NK-92 treated with Interleukin-12 subunit alpha and Interleukin-12 subunit beta, amount 100 ng/mL, for 24 hours (cell line): ENCODE measurements at places on chromosomes 2 and 18.

GRCh38 chr2:170253721-170254230 lies 75.8 kb downstream of the MYO3B start:
- DNase-seq = no peak

- no peak for DNase-seq
These were observed 28.0 kb upstream of the MC2R start for GRCh38 chr18:13943338-13943737.

GRCh38 chr2:241769819-241770184 lies 6.8 kb upstream of the GAL3ST2 start:
- DNase-seq = no peak

- DNase-seq = no peak
These were observed 181.0 kb upstream of the CDH2 start for GRCh38 chr18:28357766-28358401.

GRCh38 chr2:39142904-39143605 lies 22.2 kb upstream of the SOS1 start:
- DNase-seq = no peak

- no peak for DNase-seq
These were observed 72.0 kb upstream of the TMEM178A start for GRCh38 chr2:39593439-39594393.

DNA sequence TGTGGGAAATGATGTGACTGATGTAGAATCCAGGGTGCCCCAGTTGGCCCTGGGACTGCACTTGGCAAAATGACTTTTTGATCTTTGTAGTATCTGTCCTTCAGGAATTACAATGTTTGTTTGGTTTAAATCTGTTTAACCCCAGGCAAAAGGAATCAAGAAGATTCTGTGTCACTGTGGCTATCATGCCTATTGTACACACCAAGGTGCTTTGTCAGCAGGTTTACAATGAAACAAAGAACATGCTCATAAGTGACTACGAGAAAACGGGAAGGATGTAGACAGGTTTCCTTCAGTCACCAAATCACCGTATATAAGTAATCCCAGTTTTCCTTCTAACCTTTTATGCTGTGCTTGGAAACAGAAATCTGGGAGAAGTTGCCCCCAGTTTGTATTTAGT lies 109.5 kb downstream of the RTN4 start:
- no peak for DNase-seq

DNA sequence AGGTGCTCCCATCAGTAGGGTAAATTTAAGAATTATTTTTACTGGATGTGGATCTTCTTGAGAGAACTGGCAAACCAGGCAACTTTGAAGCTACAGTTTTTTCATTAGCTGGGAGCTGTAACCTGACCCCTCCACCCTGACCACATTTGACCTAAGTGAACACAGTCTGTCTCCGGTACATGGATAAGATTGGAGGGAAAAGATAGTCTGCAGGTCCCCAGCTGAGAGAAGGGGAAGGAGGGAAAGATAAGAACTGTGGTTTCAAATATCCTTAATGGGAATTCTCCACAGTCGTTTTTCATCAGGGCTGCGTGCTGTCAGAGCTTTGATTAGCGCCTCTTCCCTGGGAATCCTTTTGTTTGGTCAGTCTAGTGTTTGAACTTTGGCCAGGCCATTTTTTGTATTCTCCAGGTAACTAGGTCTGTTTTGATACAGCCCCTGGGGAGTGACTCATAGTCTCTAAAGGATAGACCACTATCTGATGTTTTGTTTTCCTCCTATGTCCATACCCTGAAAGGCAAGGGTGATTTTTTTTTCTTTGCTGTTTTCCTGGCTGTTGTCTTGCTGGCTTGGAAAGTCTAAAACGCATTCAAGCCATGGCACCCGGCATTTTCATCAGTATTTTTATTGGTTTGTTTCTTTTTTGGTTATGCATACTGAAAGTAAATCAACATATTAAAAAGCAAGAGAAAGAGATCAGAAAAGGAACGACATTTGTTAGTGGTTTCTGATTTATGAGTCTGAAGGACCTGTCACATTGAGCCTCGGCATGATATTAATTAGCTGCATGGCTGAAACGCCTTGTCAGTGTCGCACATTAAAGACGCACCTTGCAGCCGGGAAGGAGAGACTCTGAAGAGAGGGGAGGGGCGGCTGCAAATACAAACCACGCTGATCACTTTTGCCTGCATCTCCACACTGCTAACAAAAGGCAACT lies 183.4 kb upstream of the FN1 start:
- DNase-seq = no peak

DNA sequence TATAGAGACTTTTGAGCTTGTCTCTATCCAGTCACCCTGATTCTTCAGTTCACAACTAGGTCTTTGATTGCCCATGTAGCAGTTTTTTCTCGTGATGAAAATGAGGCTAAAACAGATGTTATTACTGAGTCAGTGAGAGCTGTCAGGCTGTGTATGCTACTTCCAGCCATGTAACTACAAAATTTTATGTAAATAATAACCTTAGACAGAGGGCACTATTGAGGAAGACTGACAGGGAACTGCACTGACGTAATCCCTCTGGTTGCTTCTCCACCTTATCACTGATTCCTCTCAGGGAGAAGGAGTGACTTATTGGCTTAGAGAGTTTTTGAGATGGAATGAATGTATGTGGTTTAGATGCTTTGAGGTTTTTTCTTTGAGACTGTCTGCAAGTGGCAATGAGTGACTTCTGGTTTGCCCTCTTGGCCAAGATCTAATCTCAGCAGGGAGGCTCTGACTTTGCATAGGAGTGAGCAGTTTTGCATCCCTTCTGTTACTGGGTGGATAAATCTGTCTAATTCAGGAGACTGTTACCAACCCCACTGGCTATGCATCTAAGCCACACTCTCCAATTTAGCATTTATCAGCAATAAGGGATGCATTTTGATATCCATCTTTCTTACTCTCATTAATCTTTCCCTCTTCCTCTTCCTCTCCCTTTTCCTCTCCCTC lies 555.2 kb upstream of the FANCL start:
- no peak for DNase-seq

GRCh38 chr18:38074298-38074876 lies 508.8 kb upstream of the CELF4 start:
- DNase-seq = no peak

DNA sequence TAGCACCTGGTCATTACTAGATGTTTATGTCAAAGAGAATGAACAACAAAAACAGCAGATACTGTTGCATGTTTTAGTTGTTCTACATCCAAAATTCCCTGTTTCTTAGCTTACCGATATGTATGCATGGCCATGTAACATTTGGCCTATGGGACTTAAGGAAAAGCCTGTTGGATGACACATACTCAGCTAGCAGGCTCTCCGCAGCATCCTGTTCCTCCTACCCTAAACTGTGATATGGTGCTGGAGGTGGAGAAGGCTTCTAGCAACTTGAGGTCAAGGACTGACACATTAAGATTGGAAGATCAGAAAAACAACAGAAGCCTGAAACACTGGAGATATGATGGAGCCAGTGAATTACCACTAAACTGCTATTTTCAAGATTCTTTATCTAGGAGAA lies 537.8 kb downstream of the LRRTM4 start:
- DNase-seq = no peak

DNA sequence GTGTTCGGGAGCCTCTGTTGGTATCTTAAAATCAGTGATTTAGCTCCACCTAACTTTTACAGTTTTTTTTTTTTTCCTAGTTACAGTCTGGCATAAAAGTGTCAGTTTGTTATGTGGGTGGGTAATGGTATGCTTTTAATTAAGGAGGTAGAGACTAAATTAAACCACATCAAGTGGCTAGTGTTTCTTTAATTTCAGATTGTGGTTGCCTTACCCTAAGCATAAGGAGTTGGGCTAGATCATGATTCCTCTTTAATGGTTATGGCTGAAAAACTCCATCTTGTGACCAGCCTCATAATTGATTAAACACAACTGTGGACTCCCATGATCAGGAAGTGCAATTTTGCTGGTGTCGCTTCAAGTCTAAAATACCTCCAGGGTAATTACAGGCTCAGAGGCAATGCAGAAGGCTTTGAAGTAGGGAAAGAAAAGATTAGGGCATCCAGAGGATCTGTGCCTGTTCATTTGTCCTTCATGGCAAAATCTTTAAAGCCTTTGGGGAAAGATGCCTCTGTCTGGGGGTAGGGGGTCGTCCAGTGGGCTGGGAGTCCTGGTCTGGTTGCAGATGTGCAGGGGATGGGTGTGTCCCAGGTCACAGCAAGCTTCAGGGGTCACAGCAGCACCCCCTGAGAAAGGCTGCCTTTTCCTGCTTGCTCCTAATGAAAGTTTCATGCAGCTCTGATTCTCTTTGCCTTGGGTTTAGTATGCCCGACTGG lies 579.2 kb downstream of the BCL11A start:
- no peak for DNase-seq

GRCh38 chr18:32553640-32554365 lies 83.1 kb upstream of the GAREM1 start:
- no peak for DNase-seq

- DNase-seq = no peak
These were observed 36.7 kb downstream of the TTC39C start for GRCh38 chr18:24051031-24051947.

- DNase-seq = no peak
These were observed 22.7 kb downstream of the EXOC6B start for GRCh38 chr2:72803151-72803550.

- no peak for DNase-seq
These were observed 40.7 kb upstream of the TMEM131 start for GRCh38 chr2:98036349-98037000.

DNA sequence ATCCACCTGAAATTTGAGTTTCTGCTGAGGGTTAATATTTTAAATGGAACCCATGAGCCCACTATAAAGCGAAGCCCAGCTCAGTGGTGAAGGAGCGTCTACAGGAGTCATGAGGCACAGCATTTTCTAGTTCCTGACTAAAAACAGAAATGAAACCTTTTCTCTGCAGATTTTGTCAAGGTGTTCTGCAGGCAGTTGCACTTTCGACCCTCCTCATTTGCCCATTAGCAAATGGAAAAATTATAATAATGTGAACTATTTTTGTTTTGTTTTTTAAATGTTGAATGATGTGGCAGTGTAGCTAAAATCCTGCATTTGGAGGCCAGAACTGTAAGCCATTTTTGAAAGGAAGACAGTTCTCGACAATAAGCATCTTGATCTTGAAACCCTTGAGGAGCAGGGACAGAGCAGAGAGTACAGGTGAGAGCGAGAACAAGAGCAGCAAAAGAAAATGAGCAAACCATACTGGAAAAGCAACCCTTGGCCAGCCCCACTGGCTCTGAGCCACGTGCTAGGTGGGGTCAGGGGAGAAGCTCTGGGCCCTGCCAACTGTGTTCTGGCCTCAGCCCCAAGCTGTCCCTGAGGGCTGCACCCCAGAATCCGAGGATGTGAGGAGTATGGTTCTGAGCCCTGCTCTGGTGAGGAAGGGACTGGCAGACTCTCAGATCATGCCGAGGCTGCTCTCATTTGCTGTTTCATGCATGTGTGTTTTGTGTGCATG lies 26.4 kb upstream of the COPS8 start:
- no peak for DNase-seq

DNA sequence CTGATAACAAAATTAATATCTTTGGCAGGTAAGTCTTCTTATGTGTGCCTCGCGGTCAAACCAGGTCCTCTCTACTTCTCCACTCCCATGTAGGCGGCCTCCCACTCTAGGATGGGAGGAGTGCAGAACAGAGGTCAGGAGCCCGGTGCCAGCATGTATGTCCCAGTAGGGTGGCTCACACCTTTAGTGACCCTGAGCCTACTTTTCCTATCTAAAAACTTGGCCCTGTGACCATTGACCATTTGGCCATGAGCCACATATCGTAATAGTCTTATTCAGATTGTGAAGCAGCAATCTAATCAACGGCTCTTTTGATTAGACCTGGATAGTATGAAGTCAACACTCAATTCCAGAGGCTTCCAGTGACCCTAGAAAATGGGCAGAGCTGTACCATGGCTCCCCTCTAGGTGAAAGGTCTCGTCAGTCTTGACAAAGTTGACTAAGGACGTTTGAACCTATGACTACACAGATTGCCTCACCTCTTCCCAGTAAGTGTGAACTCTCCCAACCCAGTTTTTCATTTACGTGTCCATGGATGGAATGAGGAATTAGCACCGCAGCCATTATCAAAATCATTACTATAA lies 17.1 kb upstream of the FABP1 start:
- DNase-seq = no peak

DNA sequence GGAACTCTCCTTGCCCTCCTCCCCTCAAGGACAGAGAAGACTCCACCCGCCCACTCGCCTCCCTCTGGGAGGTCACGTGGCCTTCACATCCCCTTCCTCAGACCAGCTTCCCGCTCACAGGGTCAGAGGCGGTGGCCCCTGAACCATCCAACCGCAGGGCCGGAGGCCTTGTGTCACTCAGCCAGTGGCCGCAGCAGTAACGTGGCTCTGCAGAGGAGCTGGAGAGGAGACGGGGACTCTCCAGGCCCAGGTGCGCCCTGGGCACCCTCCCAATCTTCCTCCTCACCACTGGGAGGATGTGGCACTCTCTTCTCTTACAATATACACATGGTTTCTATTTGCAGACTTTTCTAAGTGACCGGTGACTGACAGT lies 161.7 kb downstream of the TWIST2 start:
- no peak for DNase-seq

- DNase-seq = no peak
These were observed 731 bp downstream of the RAB10 start for GRCh38 chr2:26034637-26034992.

DNA sequence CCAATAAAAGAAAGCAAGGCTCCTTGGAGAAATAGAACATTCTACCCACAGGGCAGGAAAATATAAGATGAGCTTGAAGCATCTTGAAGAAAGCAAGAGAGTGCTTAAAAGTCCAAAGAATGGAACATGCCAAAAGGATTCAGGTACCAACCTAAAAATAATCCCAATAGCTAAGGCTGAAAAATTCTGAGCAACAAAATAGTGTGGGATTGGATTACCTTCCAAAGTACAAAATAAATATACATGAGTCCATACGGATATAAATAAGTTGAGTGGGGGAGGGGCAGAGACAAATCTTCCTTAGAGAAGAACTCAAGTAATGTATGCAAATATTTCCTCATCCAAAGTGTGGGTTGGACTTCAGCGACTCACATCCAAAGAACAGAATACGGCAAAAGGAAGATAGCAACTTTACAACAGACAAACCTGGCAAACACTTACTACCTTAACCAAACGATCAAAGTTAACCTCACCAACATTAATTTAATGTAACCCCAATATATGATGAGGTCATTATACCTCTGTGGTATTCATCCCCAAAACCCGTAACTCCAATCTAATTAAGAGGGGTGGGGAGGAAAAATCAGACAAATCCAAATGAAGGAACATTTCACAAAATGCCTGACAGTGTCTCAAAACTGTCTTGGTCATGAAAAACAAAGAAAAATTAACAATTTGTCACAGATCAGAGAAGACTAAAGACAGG lies 26.9 kb downstream of the MEMO1 start:
- no peak for DNase-seq

- DNase-seq = no peak
These were observed 40.7 kb upstream of the BBS5 start for GRCh38 chr2:169438466-169439072.

- DNase-seq = no peak
These were observed 1.2 kb downstream of the EPB41L3 start for GRCh38 chr18:5542515-5543035.

GRCh38 chr2:48474574-48475298 lies 55.2 kb upstream of the STON1 start:
- no peak for DNase-seq

- DNase-seq = no peak
These were observed 1.3 kb upstream of the HTR2B start for GRCh38 chr2:231126123-231126522.

GRCh38 chr2:14350856-14351255 lies 281.7 kb upstream of the LRATD1 start:
- DNase-seq = no peak
